ENCODE measurements at places on chromosomes 16 and 17.

DNA sequence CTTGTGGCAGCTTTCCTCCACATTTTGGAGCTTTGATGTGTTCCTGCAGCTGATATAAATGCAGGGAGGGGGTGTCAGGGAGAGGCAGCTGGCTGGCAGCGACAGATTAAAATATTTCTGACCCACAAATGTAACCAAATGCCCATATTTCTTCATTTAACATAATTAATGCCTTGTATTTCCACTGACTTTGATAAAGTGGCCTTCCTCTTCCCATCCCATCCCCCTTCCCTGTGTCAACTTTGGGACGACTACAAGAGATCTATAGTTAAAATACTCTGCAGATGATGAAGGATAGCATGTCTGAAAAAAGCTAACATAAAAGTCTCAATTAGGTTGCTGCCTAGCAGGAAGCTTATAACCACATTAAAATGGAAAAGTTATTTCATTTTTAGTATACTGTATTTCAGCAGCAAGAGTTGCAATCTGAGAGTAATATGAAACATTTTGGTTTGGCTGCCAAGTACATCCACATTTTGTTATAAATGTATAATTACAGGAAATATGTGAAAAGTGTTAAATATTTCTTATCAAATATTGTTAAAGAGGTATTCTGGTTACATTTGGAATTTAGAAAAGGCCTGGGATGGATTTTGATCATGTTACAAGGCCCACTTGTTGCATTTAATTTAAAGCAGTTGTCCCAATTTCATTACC is 238.7 kb upstream of the TBX2 start:
- H3K36me3 ChIP-seq, result no peaks in the 10 kb centered on the region
- no peak for DNase-seq
- no peak overlapping the region for H3K4me3 ChIP-seq
- no peaks in the 10 kb centered on the region for H3K4me1 ChIP-seq
- no peaks in the 10 kb centered on the region for H3K27me3 ChIP-seq

GRCh38 chr17:66458782-66459181 is 156.4 kb downstream of the PRKCA start:
- no peak overlapping the region for H3K4me3 ChIP-seq
- H3K27ac ChIP-seq, result no peak overlapping the region
- DNase-seq, result no peak

- no peaks in the 10 kb centered on the region for H3K36me3 ChIP-seq
- no peak overlapping the region for H3K27ac ChIP-seq
- DNase-seq, result no peak
- H3K4me3 ChIP-seq, result no peak overlapping the region
- H3K4me1 ChIP-seq, result no peaks in the 10 kb centered on the region
Measured at GRCh38 chr17:29384901-29385300, 5.3 kb upstream of the TAOK1 start.

DNA sequence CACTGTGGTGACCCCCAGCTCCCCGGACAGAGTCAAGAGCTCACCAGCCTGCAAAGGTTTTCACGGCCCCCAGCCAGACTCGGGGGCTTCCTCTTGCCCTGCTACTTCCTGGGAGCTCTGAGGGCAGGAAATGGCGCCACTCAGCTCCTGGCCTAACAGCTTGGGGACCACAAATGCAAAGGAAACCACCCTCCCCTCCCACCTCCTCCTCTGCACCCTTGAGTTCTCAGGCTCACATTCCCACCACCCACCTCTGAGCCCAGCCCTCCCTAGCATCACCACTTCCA is 375 bp upstream of the SPN start:
- H3K27me3 ChIP-seq, result no peaks in the 10 kb centered on the region
- H3K4me1 ChIP-seq, result no peaks in the 10 kb centered on the region
- H3K36me3 ChIP-seq, result no peaks in the 10 kb centered on the region

DNA sequence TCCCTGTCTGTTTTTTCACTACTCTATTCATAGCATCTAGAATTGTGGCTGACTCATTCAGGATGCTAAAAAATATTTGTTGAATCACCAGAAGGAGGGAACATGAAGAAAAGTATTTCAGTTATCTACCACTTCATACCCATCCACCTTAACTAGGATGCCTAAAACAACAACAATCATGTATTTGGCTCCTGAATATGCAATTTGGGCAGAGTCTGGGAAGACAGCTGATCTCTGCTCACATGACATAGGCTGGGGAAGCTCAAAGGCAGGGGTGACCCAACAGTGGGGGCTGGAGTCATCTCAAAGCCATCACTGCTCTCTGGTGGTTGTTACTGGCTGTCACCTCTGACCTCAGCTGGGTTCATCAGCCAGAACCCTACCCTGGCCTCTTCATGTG is 80.1 kb upstream of the RPL38 start:
- H3K4me3 ChIP-seq, result no peak overlapping the region
- no peaks in the 10 kb centered on the region for H3K4me1 ChIP-seq
- H3K36me3 ChIP-seq, result no peaks in the 10 kb centered on the region
- no peak for DNase-seq
- H3K27me3 ChIP-seq, result no peaks in the 10 kb centered on the region
- H3K27ac ChIP-seq, result no peak overlapping the region

GRCh38 chr17:61362396-61362795 is 37.2 kb upstream of the TBX2 start:
- DNase-seq, result no peak
- no peak overlapping the region for H3K27ac ChIP-seq
- H3K27me3 ChIP-seq, result no peaks in the 10 kb centered on the region
- no peaks in the 10 kb centered on the region for H3K4me1 ChIP-seq

DNA sequence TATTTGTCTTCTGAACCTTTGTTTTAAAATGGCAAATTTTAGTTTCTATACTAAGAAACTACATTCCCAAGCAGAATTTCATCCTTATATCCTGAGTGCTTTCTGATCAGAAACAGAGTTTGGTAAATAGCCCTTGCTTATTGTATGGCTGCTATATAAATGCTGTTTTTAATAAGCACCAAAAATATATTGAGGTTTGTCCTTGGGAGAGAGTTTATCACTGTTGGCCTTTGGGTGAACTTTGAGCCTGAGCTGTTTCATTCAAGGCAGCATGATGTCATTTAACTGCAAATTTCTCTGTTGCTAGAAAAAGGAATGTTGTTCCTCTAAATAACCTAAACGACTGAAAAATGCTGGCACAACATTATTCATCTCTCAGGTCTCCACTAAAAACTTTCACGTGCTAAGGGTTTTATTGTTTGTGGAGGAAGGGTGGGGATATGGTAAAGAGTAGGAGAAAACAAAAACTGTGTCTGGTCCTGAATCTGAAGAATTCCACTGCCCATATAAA is 334.3 kb upstream of the TBX2 start:
- DNase-seq, result no peak
- no peak overlapping the region for H3K4me3 ChIP-seq
- no peaks in the 10 kb centered on the region for H3K36me3 ChIP-seq
- no peaks in the 10 kb centered on the region for H3K27me3 ChIP-seq
